Natural killer cell (primary cell): ENCODE measurements at places on chromosomes 5 and 9. TPM values are rescaled to one million over a fixed set of nuclear protein-coding genes. Genes with fewer than 3 reads are reported as not detected.

Gene LRRC19
- not detected for total RNA-seq

- DNase-seq = no peak
Measured at GRCh38 chr9:116116393-116116792, 37.2 kb upstream of the PAPPA start.

DNA sequence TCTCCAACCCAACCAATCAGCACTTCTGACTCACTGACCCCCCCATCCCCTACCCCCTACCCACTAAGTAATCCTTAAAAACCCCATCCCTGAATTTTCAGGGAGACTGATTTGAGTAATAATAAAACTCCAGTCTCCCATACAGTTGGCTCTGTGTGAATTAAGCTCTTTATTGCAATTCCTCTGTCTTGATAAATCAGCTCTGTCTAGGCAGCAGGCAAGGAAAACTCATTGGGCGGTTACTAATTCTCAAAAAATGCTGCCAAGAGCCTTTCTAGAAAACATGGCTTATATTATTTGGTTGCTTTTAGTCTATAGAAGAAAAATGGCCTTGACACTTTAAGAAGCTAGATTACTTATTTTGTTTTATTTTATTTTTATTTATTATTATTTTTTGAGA lies 131.7 kb downstream of the SUSD1 start:
- no peak for DNase-seq

DNA sequence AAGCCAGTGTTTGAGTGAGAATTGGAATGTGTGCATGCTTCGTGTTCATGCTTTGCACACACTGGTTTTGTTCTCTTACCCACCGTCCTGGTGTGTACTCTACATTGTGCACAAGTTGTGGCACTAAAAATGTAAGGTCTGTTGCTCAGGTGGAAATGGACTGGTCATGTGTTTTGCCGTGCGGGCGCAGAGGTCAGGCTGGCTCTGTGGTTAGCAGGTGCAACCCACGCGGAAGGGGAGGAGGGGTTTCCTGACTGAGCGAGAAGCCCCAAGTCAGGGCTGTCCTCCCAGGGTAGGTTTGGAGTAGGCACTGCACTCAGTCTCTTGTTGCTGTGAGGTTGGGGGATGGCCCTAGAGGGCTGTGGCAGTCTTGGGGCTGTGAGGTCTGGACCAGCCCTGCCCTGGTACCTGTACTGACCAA lies 86.6 kb downstream of the EHMT1 start:
- peak; percentile 50 for DNase-seq

- DNase-seq = no peak
Measured at GRCh38 chr9:89372979-89373378, 54.7 kb downstream of the SECISBP2 start.

GRCh38 chr5:178788381-178789085 lies 58.1 kb upstream of the ZNF354A start:
- DNase-seq = no peak

- DNase-seq = no peak
Measured at GRCh38 chr5:35781181-35781790, 75.4 kb upstream of the IL7R start.

Gene CYSRT1
- not detected for total RNA-seq

DNA sequence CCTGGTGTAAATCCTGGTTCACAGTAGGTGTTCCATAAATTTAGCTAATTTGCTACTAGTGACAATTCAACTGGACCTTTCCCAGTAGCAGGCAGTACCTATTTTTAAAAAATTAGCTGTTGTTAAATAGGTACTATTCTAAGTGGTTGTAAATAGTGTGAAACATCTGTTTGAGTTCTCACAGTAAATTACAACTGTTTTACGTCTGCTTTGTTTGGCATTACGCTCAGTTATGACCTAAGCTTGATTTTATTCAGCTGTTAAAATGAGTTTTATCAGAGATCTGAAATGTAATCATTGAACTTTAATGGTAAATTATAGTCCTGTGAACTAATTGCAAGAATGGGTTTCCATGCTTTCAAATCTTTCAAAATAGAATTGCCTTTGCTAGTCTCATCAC lies 93.9 kb downstream of the GPBP1 start:
- no peak for DNase-seq

Gene LRRC70
- 21.2 TPM for total RNA-seq

DNA sequence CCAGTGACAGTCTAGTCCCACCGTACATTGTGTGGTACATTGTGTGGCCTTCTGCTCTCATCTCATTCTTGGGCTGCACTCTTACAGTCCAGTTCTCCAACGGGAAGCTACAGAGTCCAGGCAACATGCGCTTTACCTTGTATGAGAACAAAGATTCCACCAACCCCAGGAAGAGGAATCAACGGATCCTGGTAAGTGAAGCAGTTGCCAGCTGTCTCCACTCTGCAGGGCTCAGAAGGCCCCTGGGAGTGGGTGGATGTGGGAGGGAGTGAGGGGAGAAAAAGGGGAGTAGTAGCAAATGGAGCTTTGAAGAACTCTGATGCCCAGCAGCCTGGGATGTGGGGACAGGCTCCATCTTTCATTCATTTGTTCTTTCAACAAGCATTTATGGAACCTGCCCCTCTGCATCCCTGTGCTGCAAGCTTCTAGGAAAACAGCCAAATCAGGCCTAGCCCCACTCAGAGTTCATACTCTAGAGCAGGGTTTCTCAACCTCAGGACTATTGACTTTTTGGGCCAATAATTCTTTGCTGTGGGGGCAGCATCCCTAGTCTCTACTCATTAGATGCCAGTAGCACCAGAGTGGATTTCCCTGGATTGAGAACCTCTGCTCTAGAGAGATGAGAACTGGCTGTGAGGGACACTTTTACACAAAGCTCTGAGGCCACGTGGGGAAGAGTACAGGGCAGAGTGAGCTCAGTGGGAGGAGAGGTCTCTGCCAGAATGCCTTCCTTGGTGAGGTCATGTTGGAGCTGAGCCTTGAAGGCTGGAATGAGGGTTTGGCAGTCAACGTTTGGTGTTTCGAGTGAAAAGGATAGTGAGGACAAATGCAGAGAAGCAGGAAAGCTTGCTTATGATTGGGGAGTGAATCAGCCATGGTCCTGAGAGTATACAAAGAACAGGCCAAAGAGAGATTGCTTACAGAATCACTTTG lies 1.1 kb downstream of the POLR1E start:
- no peak for DNase-seq

Gene CDX1
- not detected for total RNA-seq

Gene CCL28
- 25.1 TPM for total RNA-seq

GRCh38 chr5:36417221-36417620 lies 115.5 kb upstream of the RANBP3L start:
- no peak for DNase-seq

DNA sequence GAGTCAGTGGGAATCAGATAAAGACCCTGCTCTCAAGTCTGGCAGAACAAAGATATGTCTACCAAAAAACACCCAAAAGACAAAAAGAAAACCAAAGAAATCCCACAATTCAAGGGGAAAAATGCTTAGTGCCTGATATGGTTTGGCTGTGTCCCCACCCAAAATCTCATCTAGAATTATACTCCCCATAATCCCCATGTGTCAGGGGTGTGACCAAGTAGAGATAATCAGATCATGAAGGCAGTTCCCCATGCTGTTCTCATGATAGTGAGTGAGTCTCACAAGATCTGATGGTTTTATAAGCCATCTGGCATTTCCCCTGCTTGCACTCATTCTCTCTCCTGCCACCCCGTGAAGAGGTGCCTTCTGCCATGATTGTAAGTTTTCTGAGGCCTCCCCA lies 13.4 kb downstream of the FBXO10 start:
- no peak for DNase-seq

- no peak for DNase-seq
Measured at GRCh38 chr5:127406326-127407121, 110.9 kb upstream of the PRRC1 start.

Gene PRRC1
- total RNA-seq = 41.1 TPM

Gene KIF4B
- not detected for total RNA-seq
